ENCODE measurements at places on chromosomes 5 and 9. TPM values are rescaled to one million over a fixed set of nuclear protein-coding genes. Genes with fewer than 3 reads are reported as not detected.
A peak's percentile ranks its signal among the peaks of the same experiment; 100 is the strongest.

DNA sequence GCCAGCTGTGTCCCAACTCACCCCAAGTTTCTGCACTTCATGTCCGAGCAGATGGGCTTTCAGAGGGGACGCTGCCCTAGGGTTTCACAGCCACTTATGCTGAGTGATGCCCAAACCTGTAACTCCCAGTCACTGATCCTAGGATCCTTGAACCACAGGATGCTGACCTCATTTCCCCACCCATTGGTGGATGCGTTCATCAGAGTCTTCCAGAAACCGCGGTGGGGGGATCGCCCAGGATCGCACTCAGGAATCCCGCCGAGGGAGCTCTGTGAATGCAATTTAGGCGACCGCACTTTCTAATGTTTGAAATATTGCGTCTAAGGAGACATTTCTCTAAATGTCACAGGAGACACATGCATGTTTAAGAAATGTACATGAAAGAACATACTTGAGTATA is 212.3 kb upstream of the IRX4 start:
- no peak overlapping the region for H3K27ac ChIP-seq
- no peaks in the 10 kb centered on the region for H3K36me3 ChIP-seq
- no peak for DNase-seq
- H3K4me1 ChIP-seq: no peaks in the 10 kb centered on the region

- H3K36me3 ChIP-seq: no peaks in the 10 kb centered on the region
- H3K4me1 ChIP-seq: no peaks in the 10 kb centered on the region
- H3K27me3 ChIP-seq: no peaks in the 10 kb centered on the region
- no peak for DNase-seq
- no peak overlapping the region for H3K27ac ChIP-seq
- H3K4me3 ChIP-seq: no peak overlapping the region
Measured at GRCh38 chr5:53578854-53579253, 18.4 kb downstream of the NDUFS4 start.

GRCh38 chr9:135492886-135493669 is 7.4 kb upstream of the MRPS2 start:
- no peak for DNase-seq
- H3K27me3 ChIP-seq: no peaks in the 10 kb centered on the region
- no peak overlapping the region for H3K27ac ChIP-seq
- H3K4me1 ChIP-seq: no peaks in the 10 kb centered on the region
- H3K4me3 ChIP-seq: no peak overlapping the region

DNA sequence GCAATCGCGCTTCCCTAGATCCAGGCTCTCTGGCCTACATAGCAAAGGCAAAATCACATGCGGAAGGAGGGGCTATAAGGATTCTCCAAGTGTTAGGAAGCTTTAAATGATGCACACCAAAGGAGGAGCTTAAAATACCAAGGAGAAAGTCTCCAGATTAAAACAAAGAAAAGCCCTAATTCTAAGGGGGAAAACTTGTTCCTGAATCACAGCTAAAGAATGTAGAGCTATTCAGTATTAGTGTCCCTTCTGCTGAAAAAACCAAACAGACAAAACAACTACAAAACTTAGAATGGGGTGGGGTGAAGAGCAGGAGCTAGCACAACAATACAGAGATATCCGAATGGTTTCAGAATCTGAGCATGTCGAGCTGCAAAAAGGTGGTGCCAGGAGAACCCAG is 213.7 kb downstream of the DCP2 start:
- H3K36me3 ChIP-seq: no peaks in the 10 kb centered on the region
- no peaks in the 10 kb centered on the region for H3K4me1 ChIP-seq
- H3K27ac ChIP-seq: no peak overlapping the region
- no peak overlapping the region for H3K4me3 ChIP-seq
- no peaks in the 10 kb centered on the region for H3K27me3 ChIP-seq
- no peak for DNase-seq

DNA sequence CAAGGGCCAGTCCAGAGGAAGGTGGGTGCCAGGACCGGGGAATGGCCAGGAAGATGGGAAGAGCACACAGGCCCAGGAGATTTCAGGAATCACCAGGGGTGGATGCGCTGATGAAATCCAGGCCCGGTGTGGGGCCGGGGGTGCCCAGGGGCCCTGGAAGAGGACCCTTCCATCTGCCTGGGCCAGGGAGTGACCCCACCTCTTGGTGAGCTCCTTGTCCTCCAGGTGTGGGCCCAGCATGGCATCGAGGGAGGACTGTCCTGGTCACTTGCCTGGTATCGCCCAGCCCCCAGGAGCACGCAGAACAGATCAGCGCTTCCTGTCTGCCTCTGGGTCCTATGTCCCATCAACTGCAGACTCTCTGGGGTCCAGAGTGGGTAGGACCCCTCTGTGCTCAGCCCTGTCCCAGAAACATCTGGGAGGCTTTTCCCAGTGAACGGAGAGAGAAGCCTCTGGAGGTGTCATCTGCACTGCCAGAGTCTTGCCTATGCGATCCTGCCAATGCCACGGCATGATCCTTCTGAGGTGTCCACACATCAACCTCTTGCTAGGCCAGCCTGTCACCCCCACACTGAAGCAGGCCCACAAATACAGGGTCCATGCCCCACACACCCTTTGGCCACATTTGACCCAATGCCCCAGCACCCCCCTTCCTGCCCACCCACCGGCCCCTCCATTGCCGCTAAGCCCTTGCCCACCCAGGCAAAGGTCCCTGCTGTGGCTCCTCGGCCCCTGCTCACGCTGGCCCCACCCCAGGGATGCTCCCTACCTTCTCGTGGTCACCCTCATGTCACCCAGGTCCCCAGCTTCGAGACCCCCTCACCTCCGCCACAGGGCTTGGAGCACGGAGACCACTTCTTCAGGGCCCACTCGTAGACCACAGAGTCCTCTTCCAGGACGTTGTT is 67.2 kb downstream of the ZNF354C start:
- H3K27me3 ChIP-seq: no peaks in the 10 kb centered on the region
- H3K4me3 ChIP-seq: no peak overlapping the region

GRCh38 chr5:140345919-140346347 is 470 bp downstream of the HBEGF start:
- H3K36me3 ChIP-seq: no peaks in the 10 kb centered on the region
- H3K27ac ChIP-seq: peak overlapping the region; percentile 68
- peak overlapping the region; percentile 64 for H3K4me3 ChIP-seq
- no peaks in the 10 kb centered on the region for H3K27me3 ChIP-seq
- H3K4me1 ChIP-seq: peaks cover 16% of the 10 kb centered on the region
- peak; percentile 58 for DNase-seq

GRCh38 chr5:79694652-79695051 is 5.0 kb downstream of the CMYA5 start:
- H3K27ac ChIP-seq: no peak overlapping the region
- H3K4me1 ChIP-seq: peaks cover 4% of the 10 kb centered on the region
- no peaks in the 10 kb centered on the region for H3K27me3 ChIP-seq
- no peaks in the 10 kb centered on the region for H3K36me3 ChIP-seq

GRCh38 chr5:125607018-125607417 is 816.2 kb upstream of the GRAMD2B start:
- no peak overlapping the region for H3K4me3 ChIP-seq
- H3K27me3 ChIP-seq: no peaks in the 10 kb centered on the region
- no peaks in the 10 kb centered on the region for H3K36me3 ChIP-seq
- H3K27ac ChIP-seq: no peak overlapping the region

GRCh38 chr5:151799407-151799806 is 27.7 kb downstream of the G3BP1 start:
- H3K36me3 ChIP-seq: no peaks in the 10 kb centered on the region
- H3K27me3 ChIP-seq: no peaks in the 10 kb centered on the region
- no peaks in the 10 kb centered on the region for H3K4me1 ChIP-seq
- no peak for DNase-seq

The ZNF454 gene
- 1.7 TPM for total RNA-seq

- no peaks in the 10 kb centered on the region for H3K4me1 ChIP-seq
- no peaks in the 10 kb centered on the region for H3K27me3 ChIP-seq
- no peak for DNase-seq
Measured at GRCh38 chr9:98333703-98334582, 78.5 kb upstream of the TBC1D2 start.

DNA sequence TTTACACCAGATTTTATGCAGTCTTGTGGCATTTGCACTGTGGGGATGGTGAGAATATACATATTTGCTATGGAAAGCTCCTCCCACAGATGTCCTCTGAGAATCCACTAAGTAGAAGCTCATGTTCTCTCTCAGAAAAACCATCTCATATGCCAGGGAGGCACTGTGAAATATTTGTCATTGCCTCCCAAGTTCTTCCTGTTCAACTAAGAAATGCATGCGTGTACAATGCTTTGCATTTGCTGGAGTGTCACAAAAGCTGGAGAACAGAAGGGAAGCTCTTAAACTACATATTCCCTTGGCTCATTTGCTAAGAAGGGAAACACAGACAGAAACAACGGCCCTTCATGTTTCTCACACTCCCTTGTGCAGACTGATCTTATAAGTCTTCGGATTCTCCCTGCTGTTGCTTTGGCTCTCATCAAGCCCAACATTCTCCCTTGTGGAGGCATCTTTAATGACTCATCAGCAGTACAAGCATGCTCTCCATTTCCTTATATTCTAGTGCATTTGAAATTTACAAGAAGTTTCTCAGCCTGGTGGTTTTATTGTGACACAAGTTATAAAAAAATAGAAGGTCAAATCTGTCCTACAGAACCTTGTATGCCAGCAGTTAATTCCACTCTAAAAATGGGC is 220.6 kb downstream of the TRIM36 start:
- no peaks in the 10 kb centered on the region for H3K36me3 ChIP-seq
- no peaks in the 10 kb centered on the region for H3K4me1 ChIP-seq
- H3K27ac ChIP-seq: no peak overlapping the region
- no peak overlapping the region for H3K4me3 ChIP-seq

- H3K27me3 ChIP-seq: no peaks in the 10 kb centered on the region
- no peak for DNase-seq
- H3K4me1 ChIP-seq: no peaks in the 10 kb centered on the region
- no peaks in the 10 kb centered on the region for H3K36me3 ChIP-seq
- no peak overlapping the region for H3K4me3 ChIP-seq
Measured at GRCh38 chr9:132743931-132744479, 73.7 kb downstream of the GTF3C4 start.

- no peak for DNase-seq
- no peaks in the 10 kb centered on the region for H3K4me1 ChIP-seq
- no peak overlapping the region for H3K4me3 ChIP-seq
- H3K36me3 ChIP-seq: no peaks in the 10 kb centered on the region
- H3K27me3 ChIP-seq: no peaks in the 10 kb centered on the region
Measured at GRCh38 chr5:164412531-164412930, 907.1 kb downstream of the MAT2B start.

DNA sequence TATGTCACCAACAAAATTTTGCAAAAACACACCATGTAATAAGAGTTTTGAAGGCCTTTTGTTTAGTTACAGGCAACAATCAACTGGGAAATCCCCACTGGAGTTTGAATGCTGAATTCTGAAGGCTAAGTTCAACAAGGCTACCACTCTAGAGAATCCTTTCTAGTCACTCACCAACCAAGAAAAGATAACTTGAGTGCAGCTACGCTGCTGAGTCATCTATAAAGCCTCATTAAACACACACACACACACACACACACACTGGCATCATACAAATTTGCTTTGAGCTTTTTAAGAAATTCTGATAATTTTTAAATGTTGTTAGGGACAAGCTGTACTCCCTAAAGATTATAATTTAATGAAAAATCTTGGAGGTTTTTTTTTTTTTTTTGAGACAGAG is 219.6 kb downstream of the DENND1A start:
- H3K4me3 ChIP-seq: no peak overlapping the region
- DNase-seq: no peak
- no peaks in the 10 kb centered on the region for H3K4me1 ChIP-seq
- no peaks in the 10 kb centered on the region for H3K27me3 ChIP-seq

DNA sequence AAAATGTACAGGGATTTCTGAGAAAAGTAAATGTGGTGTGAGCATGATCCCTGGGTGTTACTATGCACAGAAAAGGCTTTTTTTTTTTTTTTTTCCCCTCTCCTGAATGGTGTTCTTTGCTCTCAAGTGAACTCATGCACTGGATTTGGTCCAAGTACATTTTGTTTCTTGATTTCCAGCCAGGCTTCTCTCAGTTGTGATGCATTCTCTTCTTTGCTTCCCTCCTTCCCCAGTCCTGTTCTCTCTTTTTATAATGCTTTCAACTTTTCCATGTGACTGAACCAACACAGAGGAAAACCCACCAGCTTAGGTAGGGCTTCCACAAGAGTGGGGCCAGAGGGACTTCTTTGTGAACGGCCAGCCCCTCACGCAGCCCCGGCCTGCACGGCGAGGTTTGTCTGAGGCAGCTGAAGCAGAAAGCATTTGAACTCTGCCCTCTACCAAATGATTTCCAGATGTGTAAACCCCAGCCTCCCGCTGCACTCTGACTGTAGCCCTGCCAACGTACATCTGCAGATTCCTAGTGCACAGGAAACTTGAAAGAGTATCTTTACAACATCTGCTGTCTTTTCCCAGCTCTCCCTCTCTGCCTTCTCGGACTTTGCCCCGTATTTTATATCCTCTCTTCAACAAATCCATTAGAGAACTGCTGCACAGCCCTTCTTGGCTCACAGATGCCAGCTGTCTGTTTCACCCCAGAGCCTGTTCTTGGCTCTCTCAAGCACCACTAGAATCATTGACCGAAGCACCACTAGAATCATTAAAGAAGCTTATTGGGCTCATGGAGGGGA is 71.8 kb upstream of the CD180 start:
- H3K27me3 ChIP-seq: no peaks in the 10 kb centered on the region
- peak; percentile 55 for DNase-seq
- no peak overlapping the region for H3K4me3 ChIP-seq
- H3K4me1 ChIP-seq: peaks cover 21% of the 10 kb centered on the region

The SMIM23 gene
- total RNA-seq: not detected

The DOLPP1 gene
- 4.8 TPM for total RNA-seq

DNA sequence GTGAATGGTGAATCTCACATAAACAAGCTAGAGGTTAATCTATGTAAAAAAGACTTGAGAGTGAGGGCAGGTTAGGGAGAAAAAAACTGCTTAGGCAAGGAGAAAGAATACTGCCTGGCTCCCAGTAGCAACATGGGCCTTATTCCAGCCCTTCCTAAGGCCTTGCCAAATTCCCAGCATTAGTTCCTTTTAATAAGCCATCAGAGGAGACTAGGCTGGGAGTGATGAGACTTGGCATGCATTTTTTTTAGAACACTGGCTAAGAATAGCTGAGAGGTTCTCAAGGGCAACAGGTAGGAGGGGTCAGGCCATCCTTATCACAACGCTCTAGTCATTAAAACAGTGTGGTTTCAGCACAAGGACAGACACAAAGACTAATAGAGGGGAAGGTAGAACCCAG is 20.9 kb upstream of the ZBTB43 start:
- H3K36me3 ChIP-seq: no peaks in the 10 kb centered on the region
- no peaks in the 10 kb centered on the region for H3K27me3 ChIP-seq
- H3K4me3 ChIP-seq: no peak overlapping the region
- no peak for DNase-seq
- no peaks in the 10 kb centered on the region for H3K4me1 ChIP-seq

The CYLC2 gene
- total RNA-seq: not detected
